ENCODE measurements at places on chromosomes 16 and 17.

GRCh38 chr16:12837291-12837690, 33.6 kb upstream of the CPPED1 start:
- DNase-seq: no peak

DNA sequence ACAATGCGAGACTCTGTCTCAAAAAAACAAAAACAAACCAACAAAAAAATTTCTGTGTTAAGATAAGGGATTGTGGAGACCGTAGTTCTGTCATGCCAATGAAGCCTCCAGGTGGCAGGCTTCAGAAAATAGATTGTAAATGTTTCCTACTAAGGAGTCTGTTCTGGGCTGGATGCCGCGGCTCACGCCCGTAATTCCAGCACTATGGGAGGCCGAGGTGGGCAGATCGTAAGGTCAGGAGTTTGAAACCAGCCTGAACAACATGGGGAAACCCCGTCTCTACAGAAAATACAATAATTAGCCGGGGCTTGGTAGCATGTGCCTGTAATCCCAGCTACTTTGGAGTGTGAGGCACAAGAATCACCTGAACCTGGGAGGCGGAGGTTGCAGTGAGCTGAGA, 4.4 kb upstream of the SNX29 start:
- DNase-seq: no peak

DNA sequence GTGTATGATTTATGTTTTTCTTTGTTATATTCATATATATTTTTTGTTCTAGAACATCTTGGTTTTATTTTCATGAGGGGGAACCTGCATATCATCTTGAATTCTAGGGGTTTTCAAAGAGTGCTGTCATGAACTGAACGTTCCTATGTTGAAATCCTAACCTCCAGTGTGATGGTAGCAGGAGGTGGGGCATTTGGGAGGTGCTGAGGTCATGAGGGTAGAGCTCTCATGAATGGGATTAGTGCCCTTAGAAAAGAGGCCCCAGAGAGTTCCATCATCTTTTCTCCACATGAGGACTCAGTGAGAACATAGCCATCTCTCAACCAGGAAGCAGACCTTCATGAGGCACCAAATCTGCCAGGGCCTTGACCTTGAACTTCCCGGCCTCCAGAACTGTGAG, 34.6 kb upstream of the CCDC182 start:
- DNase-seq: no peak

DNA sequence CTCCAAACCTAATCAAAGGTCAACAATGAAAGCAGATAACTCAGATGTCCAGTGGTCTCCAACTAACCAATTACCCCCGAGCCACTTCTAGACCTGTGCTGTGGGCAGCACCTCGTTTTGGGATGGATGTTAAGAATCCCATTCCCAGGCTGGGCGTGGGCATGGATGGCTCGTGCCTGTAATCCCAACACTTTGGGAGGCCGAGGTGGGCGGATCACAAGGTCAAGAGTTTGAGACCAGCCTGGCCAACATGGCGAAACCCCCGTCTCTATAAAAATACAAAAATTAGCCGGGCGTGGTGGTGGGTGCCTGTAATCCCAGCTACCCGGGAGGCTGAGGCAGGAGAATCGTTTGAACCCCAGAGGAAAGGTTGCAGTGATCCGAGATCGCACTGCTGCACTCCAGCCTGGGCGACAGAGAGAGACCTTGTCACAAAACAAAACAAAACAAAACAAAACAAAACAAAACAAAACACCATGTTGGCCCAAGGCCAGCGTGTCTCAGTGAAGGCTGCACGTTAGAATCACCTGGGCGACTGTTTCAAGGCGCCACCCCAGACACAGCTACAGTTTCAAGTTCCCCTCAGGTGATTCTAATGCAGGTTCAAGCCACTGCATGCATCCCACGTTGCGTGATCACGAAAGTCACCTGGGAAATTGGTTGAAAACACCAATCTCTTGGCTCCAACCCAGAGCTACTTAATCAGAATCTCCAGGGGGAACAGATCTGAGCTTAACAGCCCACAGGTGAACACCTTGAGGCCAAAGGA, 21.3 kb downstream of the COX4I1 start:
- DNase-seq: peak; percentile 10

DNA sequence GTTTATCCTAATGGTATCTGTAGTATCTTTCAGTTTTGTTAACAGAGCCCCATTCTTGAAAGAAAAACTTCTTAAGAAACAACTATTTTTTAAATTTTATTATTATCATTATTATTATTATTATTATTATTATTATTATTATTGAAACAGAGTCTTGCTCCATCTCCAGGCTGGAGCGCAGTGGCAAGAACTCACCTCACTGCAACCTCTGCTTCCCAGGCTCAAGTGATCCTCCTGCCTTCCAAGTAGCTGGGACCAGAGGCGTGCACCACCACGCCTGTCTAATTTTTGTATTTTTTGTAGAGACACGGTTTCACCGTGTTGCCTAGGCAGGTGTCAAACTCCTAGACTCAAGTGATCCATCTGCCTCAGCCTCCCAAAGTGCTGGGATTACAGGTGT, 23.4 kb downstream of the SUPT6H start:
- DNase-seq: no peak

DNA sequence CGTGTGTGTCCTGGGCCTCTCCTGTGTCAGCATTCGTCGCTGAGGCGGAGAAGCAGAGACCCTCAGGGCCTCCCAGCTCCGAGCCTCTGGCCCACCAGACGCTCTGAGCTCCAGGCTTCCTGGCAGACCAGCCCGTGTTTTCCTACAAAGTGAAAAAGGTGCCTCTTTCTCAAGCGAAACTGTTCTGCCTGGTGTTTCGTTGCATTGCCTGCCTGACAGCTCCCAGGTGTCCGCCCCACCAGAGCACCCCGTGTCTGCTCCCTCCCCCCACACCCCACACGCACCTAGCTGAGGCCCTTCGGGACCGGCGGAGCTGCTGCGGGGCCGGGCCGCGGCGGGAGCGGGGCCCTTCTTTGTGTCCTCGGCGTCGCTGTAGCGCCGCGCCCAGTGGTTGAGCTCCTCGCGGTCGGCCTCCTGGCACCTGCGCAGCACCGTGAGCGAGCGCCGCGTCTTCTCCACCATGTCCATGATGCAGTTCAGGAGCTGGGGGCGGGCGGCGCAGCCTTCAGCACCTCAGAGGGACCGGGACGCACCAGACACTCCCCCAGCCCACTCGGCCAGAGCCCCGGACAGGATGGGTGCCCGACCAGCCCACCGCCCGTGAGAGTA, 14.7 kb upstream of the PABPN1L start:
- DNase-seq: no peak

DNA sequence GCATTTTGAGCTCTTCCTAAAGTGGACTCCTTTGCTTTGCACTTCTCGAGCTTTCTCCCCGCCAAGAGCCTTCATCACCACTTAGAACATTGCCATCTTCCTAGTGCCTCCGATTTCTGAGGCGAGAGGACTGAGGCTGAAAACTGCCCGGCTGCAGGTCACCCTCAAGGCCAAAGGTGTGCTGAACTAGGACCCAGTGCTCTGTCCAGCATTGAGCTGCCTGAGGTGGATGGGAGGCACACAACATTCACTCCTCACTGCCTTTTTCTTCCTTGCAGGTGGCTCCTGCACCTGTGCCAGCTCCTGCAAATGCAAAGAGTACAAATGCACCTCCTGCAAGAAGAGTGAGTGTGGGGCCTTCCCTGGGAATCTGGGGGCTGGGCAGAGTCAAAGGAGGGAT, 5.4 kb downstream of the MT1A start:
- no peak for DNase-seq

- no peak for DNase-seq
Measured at GRCh38 chr16:23640615-23640930, 537 bp downstream of the PALB2 start.

GRCh38 chr16:73848993-73849392, 447.6 kb upstream of the PSMD7 start:
- no peak for DNase-seq

DNA sequence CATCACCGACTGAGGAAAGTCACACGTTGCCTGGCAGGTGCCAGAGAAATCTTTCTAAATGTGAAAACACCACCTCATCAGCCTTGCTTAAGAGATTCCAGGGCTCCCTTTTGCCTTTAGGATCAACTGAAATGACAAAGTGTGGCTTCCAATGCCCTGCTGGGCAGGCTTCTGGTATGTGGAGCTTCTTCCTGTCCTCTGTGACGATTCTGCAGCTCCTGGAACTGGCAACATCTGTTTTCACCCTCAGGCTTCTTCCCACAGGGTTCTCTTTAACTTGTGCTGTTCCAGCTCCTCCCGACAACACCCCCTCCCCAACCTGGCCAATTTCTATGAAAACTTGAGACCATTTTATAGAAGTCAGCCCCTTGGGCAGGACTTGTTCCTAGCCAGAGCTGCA, 4.8 kb upstream of the ZDHHC1 start:
- DNase-seq: no peak

- no peak for DNase-seq
Measured at GRCh38 chr16:70703041-70703834, 17.4 kb upstream of the MTSS2 start.

DNA sequence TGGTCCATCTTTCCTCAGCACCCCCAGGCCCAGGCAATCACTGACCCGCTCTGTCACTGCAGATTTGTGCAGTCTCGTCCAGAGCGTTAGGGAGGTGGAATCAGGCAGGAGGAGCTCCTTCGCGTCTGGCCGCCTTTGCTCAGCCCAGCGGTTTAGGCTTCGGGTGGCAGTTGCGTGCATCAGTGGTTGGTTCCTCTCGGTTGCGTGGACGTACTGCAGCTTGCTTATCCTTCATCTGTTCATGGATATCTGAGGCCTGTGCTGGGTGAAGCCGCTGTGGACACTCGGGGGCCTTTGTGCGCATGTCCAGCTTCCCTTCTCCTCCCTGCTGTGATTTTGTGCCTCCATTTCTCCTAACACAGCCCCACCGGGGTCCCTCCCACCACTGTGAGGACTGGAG, 4.7 kb upstream of the P2RX1 start:
- DNase-seq: no peak

- no peak for DNase-seq
Measured at GRCh38 chr17:57890857-57891232, 41.0 kb upstream of the MRPS23 start.

- DNase-seq: no peak
Measured at GRCh38 chr17:20952183-20952582, 90.6 kb downstream of the USP22 start.

GRCh38 chr16:6375465-6376075, 957.1 kb upstream of the RBFOX1 start:
- no peak for DNase-seq

DNA sequence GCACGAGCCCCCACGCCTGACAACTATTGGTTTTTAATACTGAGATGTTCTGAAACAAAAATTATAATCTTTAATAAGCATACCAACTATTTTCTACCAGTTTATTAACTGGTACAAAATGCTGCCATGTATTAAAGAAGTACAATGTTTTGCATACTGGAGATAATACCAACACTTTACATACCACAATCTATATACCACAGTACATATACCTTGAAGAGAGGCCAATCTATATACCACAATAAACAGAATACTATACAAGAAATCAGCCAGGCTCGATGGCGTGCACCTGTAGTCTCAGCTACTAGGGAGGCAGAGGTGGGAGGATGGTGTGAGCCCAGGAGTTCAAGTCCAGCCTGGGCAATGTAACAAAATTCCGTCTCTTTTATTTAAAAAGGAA, 9.9 kb downstream of the GPATCH8 start:
- DNase-seq: no peak

DNA sequence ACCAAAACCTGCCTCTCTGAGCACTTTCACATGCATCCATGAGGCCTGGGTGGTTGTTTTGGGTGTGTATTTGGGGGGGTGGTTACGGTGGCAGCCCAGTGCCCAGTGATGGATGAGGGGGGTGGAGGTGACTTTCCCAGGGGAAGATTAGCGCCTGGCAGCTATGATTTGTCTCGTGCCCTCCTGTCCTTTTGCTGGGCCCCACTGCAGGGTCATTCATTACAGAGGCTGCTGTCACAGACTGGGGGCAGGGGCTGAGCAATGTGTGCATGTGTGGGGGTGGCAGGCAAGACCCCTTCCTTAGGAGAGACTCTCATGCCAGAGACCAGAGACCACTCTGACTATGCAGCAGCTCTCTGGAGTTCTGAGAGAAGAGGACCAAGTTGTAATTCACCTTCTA, 93.7 kb downstream of the MRM1 start:
- no peak for DNase-seq
